Naive thymus-derived CD8-positive, alpha-beta T cell (primary cell): ENCODE measurements at places on chromosomes 2 and 18. TPM values are rescaled to one million over a fixed set of nuclear protein-coding genes. Genes with fewer than 3 reads are reported as not detected.
A peak's percentile ranks its signal among the peaks of the same experiment; 100 is the strongest.

GRCh38 chr2:207038299-207038698 lies 99.0 kb downstream of the CPO start:
- no peaks in the 10 kb centered on the region for H3K4me1 ChIP-seq
- no peak overlapping the region for H3K4me3 ChIP-seq
- DNase-seq: no peak
- no peaks in the 10 kb centered on the region for H3K27me3 ChIP-seq
- no peak overlapping the region for H3K27ac ChIP-seq

DNA sequence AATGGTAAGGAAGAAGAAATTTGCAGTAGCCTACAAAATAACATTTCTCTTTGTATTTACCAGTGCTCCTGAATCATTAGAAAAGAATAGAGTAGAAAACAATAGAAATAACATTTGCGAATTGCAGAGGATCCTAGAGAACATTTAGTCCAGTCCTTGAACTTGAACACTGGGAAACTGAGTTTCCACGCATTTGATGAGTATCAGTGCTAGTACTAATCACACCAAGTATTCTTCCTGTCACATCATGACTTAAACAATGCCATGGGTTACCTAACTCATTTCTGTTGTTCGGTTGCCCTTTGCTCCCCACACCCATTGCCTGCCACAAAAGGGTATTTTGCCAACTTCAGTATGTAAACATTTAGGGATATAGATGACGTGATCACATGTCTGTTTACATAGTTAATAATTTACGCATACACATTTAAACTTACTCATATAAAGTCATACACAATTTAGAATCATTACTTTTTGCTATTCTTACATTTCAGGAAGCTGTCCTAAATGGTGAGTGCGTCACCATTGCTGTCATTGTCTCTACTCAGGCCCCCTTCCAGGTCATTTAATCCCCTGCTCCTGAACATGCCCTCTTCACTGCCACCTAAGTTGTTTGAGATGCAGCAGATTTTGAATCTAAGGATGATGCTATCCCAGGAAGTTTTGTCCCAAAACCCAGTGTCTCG lies 42.3 kb downstream of the CRIM1 start:
- DNase-seq: no peak
- H3K4me3 ChIP-seq: no peak overlapping the region
- no peaks in the 10 kb centered on the region for H3K27me3 ChIP-seq
- no peaks in the 10 kb centered on the region for H3K36me3 ChIP-seq

DNA sequence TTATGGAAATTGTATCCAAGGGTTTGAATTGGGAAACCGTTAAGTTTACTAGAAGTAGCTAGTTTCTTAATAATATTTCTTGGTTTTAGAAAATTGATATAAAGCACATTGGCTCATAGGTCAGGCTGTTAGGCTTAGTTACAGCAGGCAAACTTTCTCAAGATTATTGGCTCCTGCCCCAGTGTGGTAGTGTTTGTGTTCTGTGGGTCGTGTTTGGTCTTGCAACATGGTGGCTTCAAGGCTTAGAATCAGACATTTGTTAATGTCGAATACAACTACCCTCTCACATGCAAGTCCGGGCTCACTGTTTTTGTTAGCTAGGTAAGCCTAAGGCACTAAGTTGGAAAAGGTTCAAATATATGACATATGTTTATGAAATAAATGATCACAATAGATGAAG lies 19.6 kb downstream of the CERS6 start:
- H3K4me1 ChIP-seq: peaks cover 41% of the 10 kb centered on the region

DNA sequence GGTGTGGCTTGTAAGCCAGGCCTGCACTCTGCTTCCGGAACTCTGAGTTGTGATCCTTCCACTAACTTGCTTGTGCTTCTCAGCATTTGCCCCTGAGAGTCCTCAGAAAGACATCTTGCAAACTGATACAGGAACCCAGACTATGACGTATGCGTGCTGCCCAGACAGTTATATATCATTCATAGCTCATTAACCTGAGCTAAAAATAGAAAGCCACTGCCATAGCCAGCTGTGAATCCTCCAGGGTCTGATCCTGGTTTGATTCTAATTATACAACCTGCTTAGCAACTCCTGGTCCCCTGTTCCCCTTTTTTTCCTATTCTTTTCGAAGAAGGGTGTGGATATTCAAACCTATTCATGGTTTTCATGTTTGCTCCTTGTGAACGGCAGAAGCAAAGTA lies 63.7 kb downstream of the MARCHF4 start:
- peaks cover 3% of the 10 kb centered on the region for H3K27me3 ChIP-seq
- H3K4me3 ChIP-seq: no peak overlapping the region
- no peaks in the 10 kb centered on the region for H3K36me3 ChIP-seq
- H3K27ac ChIP-seq: no peak overlapping the region
- peaks cover 3% of the 10 kb centered on the region for H3K4me1 ChIP-seq

- H3K4me3 ChIP-seq: no peak overlapping the region
- no peaks in the 10 kb centered on the region for H3K27me3 ChIP-seq
- H3K36me3 ChIP-seq: no peaks in the 10 kb centered on the region
- H3K4me1 ChIP-seq: no peaks in the 10 kb centered on the region
- DNase-seq: no peak
Observed at GRCh38 chr2:231336700-231337099, 58.8 kb upstream of the B3GNT7 start.

GRCh38 chr18:2982452-2983269 lies 30.3 kb downstream of the LPIN2 start:
- peak overlapping the region; percentile 81 for H3K4me3 ChIP-seq
- H3K4me1 ChIP-seq: peaks cover 66% of the 10 kb centered on the region
- no peak for DNase-seq
- H3K27ac ChIP-seq: peak overlapping the region; percentile 92

The ABCG8 gene
- not detected for total RNA-seq
